ENCODE measurements at places on chromosomes 7 and 10.

DNA sequence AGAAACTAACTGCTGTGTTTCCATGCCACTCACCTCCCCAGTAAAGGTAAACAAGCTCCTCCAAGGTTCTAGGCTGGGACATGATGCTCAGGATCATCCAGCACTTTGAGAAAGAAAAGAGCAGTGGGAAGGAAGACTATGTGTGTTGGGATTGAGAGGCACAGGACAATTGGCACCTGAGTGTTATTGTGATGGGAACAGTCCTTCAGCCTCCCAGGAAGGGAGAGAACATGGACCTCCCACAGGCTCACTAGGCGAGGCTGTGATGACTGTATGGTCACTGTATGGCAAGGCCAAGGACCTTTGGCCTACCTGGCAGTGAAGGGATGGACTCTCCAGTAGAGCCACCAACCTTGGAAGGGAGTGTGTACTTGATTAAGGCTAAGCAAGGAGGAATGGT is 123.2 kb upstream of the UNC5B start:
- DNase-seq: no peak

- no peak for DNase-seq
These were observed 16.2 kb downstream of the CHST3 start for GRCh38 chr10:71980181-71981014.

DNA sequence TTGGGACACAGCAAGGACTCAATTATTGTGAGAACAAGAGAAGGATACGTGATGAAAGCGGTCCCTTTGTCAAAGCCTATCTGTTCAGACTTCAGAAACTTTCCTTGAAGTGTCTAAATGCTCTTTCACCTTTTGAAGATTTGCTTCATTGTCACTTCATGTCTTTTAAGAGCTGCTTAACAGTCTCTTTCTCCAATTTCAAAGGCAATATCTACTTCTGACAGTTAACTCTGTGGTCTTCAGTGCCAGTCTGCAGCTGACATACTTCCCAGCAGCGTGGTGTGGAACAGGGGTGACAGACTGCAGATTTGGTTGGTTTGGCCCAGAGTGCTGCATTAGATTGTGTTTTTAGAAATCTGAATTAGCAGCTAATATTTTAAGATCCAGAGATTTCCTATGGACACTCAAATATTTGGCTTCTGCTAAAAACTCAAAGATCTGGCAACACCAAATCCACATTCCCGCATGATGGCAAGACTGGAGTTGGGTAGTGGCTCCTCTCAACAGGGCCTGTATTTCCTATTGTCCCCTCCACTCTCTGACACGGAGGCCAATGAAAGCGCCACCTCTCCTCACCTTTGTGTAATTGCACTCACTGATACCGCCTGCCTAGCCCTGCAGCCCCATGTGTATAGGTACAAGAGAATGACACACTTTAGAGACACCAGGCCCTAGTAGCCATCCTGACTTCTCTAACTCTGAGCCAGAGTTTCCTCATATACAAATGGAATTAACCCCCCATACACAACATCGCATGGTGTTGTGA is 11.5 kb downstream of the SCRN1 start:
- no peak for DNase-seq

DNA sequence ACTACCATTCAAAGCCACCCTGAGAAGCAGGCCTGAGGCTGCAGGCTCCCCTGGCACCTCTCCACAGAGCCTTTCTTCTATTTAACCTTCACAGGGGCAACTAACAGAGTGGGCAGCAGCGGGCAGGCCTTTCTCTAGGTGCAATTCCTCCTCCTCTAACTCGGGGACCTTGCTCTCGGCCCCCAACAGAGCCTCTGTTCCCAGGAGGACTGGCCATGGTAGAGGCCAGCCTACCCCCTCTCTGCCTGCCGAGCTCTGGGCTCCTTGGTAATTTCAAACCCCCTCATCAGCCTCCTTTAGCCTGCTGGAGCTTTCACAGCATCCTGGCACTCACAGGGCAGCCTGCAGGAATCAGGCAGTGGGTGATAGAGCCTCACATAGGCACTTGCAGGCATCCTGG is 920.8 kb upstream of the ZNF722 start:
- DNase-seq: no peak

DNA sequence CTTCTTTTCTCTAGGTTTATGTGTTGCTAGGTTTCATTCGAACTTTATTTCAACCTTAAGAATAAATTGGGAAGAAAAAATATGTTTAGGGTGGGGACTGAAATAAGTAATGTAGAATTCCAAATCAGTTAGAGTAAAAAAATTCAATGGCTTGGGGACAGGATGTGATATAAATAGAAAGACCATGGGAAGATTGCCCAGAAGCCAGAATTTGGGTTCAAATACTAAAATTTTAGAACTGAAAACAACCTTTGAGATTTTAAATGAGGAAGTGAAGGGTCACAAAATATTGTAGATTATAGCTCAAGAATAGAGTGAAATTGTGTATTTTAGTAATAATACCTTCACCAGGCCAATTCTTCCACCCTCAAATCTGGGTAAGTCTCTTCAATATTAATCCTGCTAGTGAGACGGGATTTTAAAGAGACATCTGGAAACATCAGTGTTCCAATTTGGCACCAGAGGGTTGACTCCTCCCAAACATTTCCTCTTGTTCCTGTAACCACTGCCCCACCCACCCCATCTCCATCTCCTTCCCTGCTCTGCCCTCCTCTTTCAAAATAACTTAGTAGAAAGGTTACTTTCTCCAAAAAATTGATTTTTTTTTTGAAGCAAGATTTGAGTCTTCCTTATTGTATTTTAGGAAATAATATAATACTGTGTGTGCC is 51.3 kb upstream of the FAM3C start:
- DNase-seq: no peak

DNA sequence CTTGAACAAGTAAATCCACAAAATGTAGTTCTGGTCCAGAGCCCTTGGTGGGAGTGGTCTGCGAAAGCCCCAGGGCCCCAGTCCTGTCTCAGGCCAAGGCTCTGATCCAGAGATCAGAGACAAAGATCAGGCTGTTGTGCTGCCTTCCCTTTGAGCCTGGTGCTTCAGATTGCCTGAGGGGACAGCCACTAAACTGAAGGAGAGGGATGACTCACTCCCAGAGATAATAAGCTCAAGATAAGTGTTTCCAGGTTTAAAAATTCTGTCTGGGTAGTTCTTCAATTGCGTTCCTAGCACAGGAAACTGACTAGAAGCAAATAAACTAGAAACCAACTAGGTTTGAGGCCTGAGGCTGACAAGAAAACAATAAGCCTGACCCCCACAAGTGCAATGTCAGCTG is 190.2 kb downstream of the RAMP3 start:
- no peak for DNase-seq

GRCh38 chr7:67311901-67312300 is 315.3 kb downstream of the TYW1 start:
- DNase-seq: no peak

Data from CD4-positive, alpha-beta T cell treated with Interleukin-15 for 4 hours (primary cell).